ENCODE measurements at places on chromosomes 2 and 18.

DNA sequence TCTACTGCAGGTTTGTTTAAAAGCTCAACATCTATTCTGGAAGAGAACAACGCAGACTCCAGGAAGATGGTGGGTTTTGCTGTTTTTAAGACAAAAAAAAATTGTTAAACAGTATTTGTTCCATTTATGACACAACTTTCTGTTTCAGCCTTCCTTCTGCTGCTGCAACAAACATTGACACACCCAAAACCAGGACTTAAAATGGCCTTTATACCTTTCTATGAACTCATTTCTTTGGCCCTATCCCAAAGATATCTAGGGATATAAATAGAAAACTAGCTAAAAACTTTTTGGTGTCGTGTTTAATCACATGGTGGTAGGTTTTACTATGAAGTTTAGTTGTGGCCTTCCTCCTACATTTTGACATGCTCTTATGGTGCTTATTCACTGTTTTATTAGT is 964 bp upstream of the GALNT3 start:
- no peak for DNase-seq

DNA sequence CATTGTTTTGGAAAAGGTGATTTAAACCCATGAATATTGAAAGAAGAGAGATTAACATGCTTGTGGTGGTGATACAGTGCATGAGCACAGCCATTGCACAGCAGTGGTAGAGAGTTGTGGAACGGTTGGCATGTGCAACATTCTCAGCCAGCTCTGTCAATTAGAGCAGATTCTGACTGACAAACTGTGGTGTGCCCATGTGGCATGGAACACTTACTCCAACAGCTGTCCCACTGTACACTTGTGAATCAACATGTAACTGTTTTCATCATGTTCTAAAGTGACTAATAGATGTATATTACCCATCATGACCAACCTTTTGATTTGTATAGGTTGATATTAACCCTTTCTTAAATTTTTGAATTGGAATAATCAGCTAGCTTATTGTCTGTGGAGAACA is 55.6 kb downstream of the PKP4 start:
- DNase-seq, result no peak

GRCh38 chr2:126752876-126753275 is 96.9 kb downstream of the GYPC start:
- no peak for DNase-seq

GRCh38 chr2:41000906-41001305 is 549.0 kb upstream of the SLC8A1 start:
- DNase-seq, result peak; percentile 75

GRCh38 chr2:25617948-25618646 is 55.3 kb downstream of the DTNB start:
- DNase-seq, result no peak

GRCh38 chr18:3590096-3590630 is 140.2 kb downstream of the TGIF1 start:
- no peak for DNase-seq

- DNase-seq, result peak; percentile 85
Observed at GRCh38 chr2:65436169-65436823, 3.9 kb upstream of the SPRED2 start.

DNA sequence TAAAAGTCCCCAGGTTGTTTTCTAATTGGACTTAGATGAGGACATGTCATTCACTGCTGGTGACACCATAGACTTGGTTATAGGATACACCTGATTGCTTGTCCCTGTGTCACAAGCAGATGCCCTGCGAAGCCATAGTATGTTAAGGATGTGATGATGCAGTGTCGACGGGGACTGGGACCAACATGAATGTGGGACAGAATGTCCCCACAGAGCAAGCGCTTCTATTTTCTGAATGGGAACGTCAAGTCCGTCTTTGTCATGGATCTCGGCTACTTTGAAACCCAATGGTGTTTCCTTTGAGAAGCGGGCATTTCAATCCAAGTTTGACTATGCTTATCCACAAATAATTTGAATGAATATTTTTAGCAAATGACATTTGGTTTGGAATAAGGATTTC is 2.1 kb downstream of the GCG start:
- DNase-seq, result no peak

DNA sequence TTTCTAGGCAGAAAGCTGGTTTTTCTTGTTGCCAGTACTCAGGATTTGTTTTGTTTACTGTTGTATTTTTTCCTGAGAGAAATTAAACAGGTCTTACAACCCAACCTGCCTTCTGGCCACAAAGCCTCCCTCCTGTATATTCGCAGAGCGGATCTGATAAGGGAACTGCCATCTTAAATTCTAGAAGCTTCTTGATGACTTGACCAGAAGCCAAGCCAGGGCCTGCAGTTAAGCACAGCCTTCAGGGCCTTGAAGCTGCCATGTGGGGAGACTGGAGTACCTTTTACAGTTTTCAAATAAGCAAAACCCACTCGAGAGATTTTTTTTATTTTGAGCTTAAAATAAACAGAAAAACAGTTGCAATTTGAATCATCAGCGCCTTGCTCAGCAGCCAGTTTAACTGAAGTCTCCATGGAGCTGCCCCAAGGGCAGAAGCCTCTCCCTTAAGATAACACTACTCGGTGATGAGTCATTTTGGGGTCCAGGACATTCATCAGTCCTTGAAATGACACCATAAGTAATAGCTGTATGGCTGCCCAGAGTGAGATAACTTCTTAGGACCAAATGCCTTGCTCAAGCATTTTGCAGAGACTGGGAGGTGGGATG is 51.5 kb upstream of the PHLPP1 start:
- DNase-seq, result peak; percentile 17

DNA sequence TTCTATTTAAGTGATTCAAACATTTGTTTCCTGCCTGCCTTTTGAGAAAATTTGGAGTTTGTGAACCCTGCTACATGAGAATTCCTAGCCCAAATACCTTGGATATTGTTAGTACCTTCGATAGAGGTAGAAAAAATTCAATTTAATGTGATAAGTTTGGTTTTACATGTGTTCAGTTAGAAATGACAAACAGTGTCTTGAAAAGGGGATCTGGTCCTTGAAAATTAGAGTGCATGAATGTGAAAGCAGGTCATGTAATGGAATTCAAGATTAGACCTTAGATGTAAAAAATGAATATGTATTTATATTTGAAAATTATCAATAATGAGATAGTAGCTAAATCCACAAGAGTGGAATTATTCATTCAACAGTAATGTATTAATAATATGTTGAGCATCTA is 70.5 kb downstream of the PIK3C3 start:
- no peak for DNase-seq

GRCh38 chr2:98012561-98012991 is 16.8 kb upstream of the TMEM131 start:
- no peak for DNase-seq

- DNase-seq, result no peak
Observed at GRCh38 chr2:190910341-190911136, 29.9 kb downstream of the GLS start.

- DNase-seq, result peak; percentile 89
Observed at GRCh38 chr2:164841719-164842623, at the start of gene COBLL1. Gene COBLL1 (minus strand): TSS chr2:164841823. CDS start chr2:164841196, 627 bp downstream.

DNA sequence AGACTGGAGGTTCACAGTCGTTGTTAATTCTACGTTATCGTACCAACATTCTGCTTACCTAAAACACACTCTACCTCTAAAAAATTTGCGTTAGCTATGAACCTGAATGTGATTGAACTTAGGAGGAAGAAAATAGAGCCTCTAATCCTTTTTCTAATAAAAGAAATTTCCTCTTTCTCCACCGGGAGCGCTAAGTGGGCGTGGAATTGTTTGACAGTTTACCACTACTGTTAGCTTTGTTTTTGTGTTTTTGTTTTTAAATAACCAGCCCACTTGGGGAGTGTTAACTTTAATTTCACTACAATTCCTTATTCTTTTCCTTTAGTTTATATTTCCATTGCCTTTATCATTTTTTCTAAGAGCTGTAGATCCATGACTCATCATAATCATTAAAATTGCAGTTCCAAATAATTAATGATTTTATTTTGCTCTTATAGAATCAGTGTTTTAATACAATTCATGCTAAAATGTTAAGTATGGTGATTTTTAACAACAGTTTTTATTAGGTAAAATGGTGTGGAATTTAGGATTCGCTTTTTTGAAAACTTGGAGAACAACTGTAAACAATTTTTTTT is 55.0 kb upstream of the ITM2C start:
- no peak for DNase-seq

DNA sequence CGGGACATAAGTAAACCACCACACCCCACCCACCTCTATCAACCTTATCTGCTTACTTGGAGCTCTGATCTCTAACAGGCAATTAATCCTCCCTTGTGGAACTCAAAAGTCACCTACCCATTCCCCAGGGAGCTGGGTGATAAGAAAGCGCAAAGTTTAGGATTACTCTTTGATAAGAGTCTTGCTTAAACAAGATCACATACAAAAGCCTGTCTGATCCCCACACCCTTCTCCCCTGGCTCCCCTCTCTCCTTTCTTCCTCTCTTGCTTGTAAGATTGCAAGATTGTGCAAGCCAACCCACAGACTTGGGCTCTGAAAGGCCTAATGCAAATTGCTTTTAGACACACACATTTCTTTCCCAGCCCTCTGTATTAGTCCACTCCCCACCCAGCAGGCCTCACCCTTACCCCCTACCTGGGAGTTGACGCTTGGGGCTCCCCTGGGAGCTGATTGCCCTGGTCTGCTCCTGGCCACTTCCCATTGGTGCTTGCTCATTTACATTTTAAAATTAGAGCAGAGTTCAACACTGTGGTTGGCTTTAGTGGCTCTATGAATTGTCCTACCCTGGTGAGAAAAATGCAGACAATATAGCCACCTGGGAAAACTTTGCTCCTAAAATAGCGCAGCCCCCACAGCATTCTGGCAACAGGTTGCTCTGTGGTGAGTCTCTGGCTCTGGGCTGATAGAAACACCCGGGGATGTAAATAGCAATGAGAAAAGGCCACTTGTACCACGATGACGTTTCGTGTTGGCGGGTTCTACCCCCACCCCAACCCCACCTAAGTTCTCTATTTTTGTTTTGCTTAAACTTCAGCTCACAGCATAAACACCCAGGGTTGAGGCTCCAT is 92.8 kb upstream of the MSH2 start:
- DNase-seq, result peak; percentile 56

Measured in NCI-H345 (cell line).